ENCODE measurements at places on chromosomes 1 and 21.
A peak's percentile ranks its signal among the peaks of the same experiment; 100 is the strongest.

DNA sequence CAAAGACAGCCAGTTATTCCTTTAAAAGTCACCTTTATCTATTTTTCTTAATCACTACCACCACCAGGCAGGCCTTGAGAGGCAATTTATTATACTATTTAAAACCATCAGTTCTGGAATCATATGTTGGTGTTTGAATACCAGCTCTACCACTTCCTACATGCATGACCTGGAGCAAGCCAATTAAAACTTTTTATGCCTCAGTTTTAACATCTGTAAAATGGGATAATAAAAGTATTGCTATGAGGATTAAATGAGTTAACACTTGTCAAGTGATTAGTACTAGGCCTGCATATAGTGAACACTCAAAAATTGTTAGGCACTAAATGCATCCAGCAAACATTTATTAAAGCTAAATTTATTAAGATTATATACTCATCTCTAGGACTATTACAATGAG lies 49.2 kb upstream of the ADORA3 start:
- no peak for DNase-seq

GRCh38 chr1:2555634-2556276 lies 416 bp upstream of the TNFRSF14 start:
- DNase-seq: peak; percentile 76

- DNase-seq: no peak
Observed at GRCh38 chr1:55284856-55285255, 69.7 kb upstream of the USP24 start.

DNA sequence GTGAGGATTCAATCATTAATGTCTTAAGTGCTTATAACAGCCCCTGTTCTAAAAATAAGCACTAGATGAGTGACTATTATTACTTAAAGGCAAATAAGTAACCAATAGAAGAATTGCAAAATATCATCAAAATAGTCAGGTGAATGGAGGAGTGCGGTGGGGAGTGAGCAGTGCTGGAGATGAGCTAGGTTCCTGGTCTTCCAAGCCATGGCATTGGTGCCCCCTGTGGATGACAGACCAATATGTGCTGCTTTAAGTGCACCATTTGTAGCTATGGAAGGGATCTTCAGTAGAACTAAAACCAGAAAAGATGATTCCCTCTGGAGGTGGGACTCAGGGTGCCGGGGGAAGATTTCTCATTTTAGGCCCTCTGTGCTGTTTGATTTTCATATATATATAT lies 46.1 kb upstream of the SLC30A1 start:
- no peak for DNase-seq

DNA sequence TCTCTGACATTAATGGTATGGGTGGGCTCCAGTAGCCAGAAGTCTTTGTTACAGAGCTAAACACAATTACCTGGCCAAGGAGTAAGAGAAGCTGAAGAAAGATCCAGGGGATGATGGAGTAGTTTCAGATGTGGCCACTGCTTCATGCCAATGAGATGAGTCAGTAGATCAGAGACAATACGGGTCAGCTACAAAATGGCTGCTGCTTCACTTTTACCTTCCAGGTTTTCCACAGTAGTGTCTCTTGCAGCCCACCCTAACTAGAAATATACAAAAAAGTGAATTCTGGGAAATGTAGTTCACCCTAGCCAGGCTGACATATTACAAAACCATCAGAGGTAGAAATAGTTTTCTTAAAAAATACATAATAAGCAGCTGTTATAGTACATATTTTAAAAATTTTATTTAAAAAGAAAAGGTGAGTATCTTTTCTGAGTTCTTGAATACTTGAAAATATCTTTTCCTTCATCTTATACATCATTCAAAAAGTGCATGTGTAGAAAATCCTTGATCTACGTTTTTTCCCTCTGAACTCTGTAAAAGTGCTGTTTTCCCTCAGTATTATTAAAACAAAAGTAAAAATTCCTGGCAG lies 36.1 kb downstream of the LRIF1 start:
- no peak for DNase-seq

GRCh38 chr1:43206600-43207228 lies 34.6 kb downstream of the CFAP57 start:
- DNase-seq: no peak

Data from stimulated activated CD4-positive, alpha-beta T cell treated with anti-CD3 and anti-CD28 coated beads, Interleukin-15, amount 100 ng/mL, for 48 hours (primary cell).